ENCODE measurements at places on chromosomes 16 and 17.
A peak's percentile ranks its signal among the peaks of the same experiment; 100 is the strongest.

GRCh38 chr16:29791845-29792807 lies 1.6 kb downstream of the KIF22 start:
- no peak for DNase-seq

DNA sequence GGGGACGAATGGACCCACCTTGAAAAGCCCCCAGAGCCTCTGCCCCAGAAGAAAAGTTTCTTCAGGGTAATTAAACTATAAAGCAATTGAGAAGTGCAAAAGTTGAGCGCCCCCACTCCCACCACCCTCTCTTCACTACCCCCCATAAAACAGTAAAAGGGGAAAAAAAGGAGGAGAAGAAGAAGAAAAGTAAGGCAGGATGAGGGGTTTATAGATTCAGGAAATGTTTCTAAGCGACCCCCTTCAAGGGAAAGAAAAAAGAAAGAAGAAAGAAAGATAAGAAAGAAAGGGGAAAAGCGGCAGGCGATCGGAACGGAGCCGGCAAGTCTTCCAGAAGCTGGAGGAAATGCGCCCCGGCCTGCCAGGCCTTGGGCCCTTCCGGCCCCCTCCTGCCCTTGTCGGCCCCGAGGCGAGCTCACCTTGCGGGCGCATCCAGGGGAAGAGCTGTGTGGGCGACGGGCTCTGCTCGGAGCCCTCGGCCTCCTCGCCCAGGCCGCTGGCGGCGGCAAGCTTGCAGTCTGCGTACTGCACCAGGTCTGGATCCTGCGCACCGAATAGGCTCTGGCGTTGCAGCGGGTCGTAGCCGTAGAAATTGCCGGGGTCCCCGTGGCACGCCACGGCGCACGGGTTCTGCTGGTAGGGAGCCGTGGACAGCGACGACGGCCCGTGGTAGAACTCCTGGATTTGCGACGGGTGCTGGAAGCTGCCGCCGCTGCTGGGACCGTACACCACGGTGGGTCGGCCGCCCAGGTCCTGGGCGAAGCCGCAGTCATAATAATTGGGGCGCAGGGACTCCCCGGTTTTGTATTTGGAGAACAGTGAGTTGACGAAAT lies 1.0 kb downstream of the HOXB8 start:
- DNase-seq: no peak

GRCh38 chr16:15435216-15435864 lies 952 bp downstream of the BMERB1 start:
- DNase-seq: no peak

- DNase-seq: no peak
Observed at GRCh38 chr17:59277031-59277430, 54.4 kb upstream of the YPEL2 start.

DNA sequence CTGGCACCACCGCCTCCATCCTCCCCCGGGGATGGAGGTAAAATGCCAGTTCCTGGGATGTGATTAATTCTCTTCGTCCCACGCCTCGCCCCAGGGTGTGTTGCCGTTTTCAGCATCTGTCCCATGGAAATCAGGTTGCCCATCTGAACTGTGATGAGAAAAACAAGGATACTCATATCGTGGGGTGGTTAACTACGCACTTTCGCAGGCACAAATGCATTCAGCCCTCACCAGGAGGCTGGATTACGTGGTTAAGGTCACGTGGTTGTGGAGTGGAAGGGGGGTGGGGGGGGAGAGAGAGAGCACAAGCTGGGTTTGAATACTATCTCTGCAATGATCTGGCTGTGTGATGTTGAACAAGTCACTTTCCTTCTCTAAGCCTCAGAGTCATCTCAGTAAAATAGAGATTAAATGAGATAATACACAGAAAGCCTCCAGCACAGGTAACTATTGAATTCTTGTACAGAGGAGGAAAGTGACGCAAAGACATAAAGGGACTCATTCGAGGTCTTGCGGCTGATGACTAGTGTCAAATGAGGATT lies 74.7 kb downstream of the BMERB1 start:
- peak; percentile 9 for DNase-seq

GRCh38 chr17:80724775-80725266 lies 180.2 kb downstream of the RPTOR start:
- no peak for DNase-seq

DNA sequence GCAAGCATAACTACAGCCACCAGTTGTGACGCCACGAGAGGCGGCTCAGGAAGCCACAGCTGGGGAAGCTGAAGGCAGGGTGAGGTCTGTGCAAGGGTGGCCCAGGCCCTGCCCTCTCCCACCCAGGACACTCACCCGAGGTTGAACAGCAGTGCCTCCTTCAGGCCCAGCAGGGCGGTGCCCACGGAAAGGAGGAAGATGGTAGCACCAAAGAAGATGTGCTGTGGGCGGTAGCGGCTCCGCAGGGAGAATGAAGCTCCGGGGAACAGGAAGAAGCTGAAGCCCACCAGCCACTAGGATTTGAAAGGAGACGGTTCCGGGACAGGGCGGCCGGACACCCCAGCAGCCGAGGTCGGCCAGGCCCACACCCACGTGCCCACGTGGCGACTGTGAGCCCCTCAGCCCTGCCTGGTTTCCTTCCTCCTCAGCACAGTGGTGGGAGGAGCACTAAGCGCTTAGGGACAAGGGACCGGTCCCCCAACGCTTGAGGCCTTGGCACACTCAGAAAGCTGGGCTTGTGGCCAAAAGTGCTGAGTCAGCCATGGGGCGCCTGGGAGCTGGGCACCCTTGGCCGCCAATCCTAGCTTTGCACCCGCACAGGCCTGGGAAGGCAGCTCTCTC lies 11.0 kb downstream of the CYB561 start:
- DNase-seq: no peak

GRCh38 chr16:12538667-12539091 lies 265.0 kb downstream of the CPPED1 start:
- DNase-seq: no peak

DNA sequence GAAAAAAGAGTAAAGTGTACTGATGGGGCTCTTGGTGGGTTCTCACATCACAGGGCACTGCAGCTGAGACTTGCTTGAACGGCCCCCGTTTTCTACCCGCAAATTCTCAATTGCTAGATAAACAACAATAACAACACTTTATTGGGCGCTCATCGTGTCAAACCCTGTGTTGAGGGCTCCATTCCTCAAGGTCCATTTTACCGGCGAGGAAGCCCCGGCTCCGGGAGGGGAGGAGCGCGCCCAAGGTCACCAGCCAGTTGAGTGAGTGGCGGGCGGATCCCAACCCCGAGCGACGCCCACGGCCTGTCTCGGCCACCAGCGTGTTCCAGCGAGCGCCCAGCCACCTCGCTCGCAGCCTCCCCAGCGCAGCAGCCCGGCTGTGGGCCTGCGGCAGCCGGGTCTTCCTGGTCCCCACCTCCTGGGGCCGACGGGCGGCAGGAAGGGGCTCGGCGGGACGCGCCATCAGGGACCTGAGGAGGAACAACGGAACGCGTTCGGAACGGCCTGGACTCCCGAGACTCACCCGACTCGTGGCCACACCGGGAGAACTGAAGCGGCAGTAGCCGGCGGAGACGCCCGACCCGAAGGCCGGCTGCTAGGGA lies 373 bp downstream of the CMC2 start:
- DNase-seq: no peak

GRCh38 chr16:28063591-28064061 lies at the start of gene GSG1L:
Gene GSG1L, minus strand, starts transcription at chr16:28063714. Its CDS starts 290 bp downstream, at chr16:28063424.
- DNase-seq: no peak

GRCh38 chr17:27600471-27600870 lies 30.5 kb upstream of the LGALS9 start:
- DNase-seq: no peak

DNA sequence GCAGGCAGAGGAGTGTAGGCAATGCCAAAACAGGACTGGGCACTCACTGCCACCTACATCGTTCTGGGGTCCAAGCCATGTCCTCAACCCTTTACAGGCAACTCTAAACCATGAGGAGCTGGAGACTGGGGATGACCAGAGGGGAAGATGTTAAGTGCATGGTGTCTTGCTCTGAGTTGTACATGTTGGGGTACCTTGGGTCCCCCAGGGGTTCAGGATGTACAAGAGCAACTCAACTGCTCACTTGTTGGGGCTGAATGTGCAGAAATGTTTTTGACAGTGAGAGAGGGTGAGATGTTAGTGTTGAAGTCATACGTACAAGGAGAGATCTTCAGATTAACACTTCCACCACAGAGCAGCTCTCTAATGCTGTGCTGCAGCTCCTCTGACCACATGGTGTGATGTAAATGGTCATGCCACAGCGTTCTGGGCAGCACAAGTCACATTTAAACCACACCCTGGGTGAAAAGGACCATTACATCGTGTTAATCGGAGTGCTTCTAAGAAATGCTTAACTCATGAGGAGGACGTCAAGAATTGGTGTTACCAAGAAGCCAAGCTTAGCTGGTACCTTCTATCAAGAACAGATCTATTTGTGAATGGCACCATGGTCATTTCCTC lies 2.4 kb downstream of the CCL18 start:
- DNase-seq: no peak

GRCh38 chr17:66667491-66668030 lies 167.4 kb upstream of the CACNG5 start:
- peak; percentile 92 for DNase-seq

DNA sequence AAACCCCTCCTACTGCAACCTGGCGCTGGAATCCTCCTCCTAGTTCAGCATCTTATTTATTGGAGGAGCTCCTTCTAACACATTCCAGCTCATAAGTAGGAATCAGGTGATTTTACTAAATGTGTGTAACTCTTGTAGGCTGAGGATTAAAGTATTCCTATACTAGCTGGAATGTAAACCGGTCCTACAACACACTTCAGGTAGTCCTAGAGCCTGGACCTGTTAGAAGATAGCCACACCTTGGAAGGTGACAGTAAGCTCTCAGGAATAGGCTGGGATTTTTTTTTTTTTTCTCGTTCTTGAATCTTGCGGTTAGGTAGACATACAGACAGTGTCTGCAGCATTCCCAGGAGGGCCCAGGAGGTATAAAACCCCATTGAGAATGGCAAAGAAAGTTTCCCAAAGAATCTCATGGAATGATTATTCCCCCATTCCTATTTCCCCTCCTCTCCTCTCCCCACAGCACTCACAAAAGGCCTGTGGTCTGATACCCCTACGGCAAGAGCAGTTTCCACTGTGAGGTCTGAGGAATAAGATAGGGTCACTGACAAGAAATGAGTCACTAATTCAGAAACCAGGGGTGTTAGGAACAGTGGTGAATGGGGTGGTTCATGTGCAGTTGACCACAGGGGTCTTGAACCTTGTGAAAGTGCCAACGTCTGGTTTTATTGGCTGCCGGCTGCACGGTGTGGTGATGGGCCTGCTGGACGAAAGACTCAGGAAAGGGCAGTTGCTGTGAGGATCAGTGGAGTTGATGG lies 267.1 kb downstream of the UTP18 start:
- no peak for DNase-seq

DNA sequence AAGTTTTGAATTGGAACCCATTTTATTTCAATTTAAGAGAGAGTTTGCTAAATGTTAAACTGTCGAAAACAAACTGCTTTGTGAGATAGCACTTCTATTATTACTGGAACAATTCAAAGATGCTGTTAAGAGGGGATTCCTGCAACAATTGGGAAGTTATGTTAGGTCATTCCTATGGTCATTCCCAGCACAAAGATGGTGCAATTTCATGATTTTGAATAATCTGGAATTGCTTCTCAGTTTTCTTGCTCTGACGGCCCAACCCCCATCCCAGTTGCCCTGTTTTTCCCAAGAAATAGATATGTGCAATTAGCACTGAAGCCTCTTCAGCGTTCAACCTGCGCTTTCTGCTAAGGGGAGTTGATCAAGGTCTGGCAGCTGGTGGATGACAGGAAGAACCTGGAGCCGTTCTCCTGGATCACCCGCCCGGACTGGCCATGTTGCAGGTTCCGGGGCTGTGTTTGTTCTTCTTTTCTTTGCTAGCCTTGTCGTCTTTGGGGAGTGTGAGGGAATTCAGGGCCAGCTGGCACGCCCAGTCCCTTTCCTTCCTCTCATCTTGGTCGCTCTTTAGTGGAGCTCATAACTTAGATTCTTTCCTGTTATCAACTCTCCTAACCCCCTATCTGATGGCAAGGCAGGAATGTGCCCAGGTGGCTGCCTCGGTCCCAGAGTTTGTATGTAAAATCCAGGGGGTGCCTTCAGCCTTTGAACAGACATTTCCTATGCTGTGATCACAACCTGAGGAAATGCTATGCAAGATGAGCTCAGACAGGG lies 29.0 kb upstream of the IRF8 start:
- DNase-seq: no peak

DNA sequence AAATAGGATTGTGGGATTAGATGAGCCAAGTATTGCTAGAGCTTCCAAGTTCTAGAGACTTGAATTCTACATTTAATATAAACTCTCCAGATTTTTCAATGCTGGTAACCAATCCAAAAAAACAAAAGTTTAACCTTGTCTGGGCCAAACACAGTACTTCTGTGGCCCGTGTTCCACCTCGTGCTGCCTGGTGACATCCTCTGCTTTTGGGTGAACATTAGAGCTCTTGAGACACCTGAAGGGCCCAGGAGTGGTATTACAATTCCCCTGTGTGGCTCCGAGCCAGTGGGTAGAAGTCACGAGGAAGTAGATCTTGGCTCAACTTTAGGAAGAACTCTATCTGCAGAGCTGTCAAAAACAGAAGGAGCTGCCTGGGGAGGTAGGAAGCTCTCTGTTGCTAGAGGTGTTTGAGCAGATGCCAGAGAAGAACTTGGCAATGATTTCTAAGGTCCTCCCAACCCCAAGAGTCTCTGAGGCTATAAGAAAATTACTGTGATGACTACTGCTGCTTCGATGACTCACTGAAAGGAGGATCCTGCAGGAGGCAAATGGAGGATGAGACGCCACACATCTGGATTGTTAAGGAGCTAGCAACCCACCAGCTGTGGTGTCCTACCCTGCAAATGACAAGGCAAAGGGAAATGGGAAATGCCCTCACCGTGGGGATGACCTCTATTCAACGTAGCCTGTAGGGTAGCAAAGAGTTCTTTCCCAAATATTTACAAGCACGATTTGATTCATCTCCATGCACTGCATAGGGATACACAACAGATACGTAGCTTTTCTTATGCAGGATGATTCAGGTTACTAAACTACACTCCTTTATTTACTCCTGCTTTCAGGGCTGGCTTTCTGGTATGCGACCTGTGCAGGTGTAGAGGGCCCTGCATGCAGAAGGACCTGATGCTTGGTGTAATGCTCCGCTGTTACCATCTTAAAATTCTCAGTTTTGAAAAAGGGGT lies 45.8 kb upstream of the GAS7 start:
- DNase-seq: no peak

- no peak for DNase-seq
Observed at GRCh38 chr16:68093816-68094613, 8.8 kb downstream of the NFATC3 start.

Data from Jurkat, Clone E6-1 (cell line).